ENCODE measurements at places on chromosomes 2 and 18. TPM values are rescaled to one million over a fixed set of nuclear protein-coding genes. Genes with fewer than 3 reads are reported as not detected.

ALK gene
- total RNA-seq: not detected

TMEFF2 gene
- total RNA-seq: 0.12 TPM

ARHGEF4 gene
- not detected for total RNA-seq

KCNG2 gene
- not detected for total RNA-seq

VAMP8 gene
- total RNA-seq: 35.8 TPM

RFX8 gene
- 1.00 TPM for total RNA-seq

KCNIP3 gene
- total RNA-seq: 0.21 TPM

GIGYF2 gene
- 56.4 TPM for total RNA-seq

DNA sequence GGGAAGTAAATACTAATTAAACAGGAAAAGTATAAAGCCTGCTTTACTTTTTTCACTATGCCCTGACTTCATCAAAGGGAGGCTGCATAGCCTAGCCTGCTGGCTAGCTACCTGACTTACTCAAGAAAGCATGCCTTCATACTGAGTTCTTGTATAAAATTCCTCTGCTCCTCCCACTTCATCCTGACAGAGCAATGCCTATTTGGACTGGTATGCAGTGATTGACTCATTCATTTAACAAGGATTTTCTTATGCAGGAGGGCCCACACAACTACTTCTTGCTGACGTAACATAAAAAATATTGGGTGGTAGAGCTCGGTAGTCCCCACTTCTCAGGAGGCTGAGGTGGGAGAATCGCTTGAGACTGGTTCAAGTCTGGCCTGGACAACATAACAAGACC, 70.5 kb downstream of the PRPF40A start:
- peak; percentile 20 for DNase-seq

GRCh38 chr2:236997069-236997715, 88.5 kb upstream of the COPS8 start:
- DNase-seq: no peak

- no peak for DNase-seq
These were observed 21.9 kb downstream of the SERPINB12 start for GRCh38 chr18:63564021-63564420.

- DNase-seq: no peak
These were observed 67.6 kb downstream of the MIB1 start for GRCh38 chr18:21808185-21808584.

DNA sequence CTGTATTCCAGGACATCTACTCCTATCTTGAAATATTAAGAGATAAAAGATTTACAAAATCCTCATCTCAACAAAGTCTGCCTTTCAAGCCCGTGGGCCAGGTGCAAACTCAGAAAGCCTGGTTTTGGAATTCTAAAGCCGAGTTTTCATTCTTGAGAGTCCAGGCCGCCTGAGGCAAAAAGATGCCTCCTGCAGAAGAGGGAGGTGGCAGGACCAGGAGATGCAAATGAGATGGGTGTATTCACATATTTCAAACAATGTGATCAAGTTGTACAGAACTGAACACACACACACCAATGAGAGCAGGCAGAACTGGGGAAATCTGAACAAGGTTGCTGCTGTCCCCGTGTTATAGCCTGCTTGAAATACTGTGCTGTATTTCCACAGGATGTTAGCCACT, 7.7 kb upstream of the HS6ST1 start:
- no peak for DNase-seq

GRCh38 chr18:8688816-8689215, 16.5 kb upstream of the MTCL1 start:
- DNase-seq: no peak

GRCh38 chr2:188664951-188665595, 309.1 kb upstream of the COL3A1 start:
- DNase-seq: peak; percentile 55

DNA sequence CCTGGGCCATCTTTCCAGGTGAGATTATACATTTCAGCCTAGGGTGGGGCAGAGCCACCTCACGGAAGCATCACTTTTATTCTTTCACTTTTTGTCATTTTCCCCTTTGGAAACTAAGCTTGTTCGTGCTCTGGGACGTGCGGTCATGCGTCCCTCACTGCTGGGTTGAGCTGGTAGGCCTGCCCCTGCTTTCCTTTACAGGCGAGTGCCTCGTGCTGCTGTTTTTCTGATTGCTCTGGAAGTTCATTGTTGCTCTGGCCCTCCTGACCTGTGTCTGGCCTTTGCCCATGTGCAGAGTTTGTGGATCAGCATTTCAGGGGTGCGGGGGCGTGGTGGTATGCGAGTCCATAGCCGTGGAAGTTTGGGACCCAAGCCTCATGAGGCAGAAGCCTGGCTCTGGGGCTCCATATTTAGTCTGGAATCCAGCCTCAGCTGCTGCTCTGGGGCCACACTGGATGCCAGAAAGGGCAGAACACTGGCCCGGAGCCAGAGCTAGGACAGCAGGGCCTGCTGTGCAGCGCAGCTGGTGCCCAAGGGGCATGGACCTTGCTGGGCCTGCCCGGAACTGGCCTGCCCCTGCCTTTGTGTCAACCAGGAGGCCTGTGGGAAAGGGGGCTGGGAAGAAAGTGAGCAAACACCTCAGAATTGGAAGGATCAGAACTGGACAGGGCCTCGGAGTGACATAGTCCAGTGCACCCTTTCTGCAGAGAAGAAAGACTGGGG, 51.1 kb downstream of the CTIF start:
- no peak for DNase-seq
